ENCODE measurements at places on chromosomes 13 and 19.

DNA sequence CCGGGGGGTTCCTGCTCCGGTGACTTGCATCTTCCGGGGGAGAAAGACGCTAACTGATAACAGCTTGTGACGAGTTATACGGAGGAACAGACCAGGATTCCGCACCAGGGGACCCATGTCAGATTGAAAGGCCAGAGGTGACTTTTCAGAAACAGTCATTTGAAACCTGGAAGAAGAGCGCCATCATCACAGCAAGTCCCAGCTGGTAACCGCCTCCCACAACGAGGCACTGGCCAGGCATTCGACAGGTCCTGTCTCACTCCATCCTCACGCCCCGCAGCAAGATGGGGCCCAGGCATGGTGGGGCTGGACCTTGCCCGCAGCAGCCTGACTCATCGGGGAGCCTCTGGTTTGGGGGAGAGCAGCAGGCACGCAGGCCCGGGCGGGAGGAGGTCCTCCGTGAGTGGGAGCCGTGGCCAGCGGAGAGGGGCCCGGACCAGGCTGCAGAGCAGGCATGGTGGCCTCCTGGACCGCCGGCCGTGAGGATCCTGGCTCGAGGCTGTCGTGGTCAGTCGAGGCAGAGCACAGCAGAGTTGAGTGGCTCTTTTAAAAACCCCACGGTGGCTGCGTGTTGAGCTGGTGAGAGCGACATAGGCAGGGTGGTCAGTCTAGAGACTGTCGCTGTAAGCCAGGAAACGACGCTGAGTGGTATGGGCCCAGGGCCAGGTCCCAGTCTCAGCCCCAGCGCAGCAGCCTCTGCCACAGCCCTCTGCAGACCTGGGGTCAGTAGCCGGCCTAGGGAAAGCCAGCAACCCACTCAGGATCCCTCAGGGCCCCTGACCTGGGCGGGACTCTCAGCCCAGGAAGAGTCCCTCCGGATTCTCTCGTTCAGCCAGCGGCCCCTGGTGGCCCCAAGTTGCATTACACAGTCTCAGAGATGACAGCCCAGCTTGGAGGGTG lies 94.9 kb upstream of the MCF2L start:
- DNase-seq = peak; percentile 35

DNA sequence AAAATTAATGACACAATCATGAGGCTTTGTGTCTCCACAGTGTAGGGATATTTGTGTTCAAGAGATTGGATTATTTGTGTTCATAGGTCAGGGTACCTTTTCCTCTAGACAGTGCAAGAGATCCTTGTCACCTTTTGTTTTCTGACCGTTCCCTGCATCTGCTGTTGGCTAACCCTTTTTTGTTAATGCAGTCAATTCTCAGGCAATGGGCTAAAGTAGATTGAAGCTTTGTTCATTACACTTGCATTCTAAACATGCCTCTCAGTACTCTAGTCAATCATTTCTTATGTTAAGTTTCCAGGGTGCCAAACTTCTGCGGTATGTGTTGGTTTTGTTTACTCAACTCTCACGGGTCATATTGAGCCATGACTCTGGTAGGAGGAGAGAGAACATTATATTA lies 1.8 kb upstream of the MED4 start:
- no peak for DNase-seq

DNA sequence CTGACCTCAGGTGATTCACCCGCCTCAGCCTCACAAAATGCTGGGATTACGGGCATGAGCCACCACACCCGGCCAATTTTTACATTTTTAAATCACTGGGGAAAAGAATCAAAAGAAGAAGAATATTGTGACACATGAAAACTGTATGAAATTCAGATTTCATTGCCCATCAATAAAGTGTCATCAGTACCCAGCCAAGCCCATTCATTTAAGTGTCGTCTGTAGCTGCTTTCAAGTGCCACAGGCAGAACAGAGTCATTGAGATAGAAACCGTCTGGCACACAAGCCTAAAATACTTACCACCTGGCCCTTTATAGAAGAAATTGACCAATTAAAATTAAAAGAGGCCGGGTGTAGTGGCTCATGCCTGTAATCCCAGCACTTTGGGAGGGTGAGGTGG lies 15.3 kb downstream of the COLGALT1 start:
- DNase-seq = no peak

GRCh38 chr19:31963746-31964145 lies 381.7 kb upstream of the ZNF507 start:
- DNase-seq = no peak

- no peak for DNase-seq
These were observed 386.6 kb downstream of the PCDH20 start for GRCh38 chr13:61029064-61029463.

DNA sequence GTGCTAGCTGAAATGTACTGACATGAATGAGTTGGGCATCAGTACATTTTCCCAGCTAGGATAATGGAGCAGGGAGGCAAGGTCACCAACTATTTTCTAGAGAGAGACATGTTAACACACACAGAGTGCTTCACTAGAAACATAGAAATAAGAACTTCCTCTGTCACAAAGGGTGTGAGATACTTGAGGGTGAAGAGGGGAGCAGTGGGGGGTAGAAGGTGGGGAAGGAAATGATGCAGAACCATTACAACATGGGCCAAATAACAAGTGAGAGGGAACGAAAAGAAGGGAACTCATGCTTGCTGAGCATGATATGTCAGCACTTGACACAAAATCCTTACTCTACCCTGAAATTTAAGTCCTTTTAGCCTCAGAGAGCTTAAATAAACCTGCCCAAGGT lies 87.8 kb upstream of the RFC3 start:
- no peak for DNase-seq

DNA sequence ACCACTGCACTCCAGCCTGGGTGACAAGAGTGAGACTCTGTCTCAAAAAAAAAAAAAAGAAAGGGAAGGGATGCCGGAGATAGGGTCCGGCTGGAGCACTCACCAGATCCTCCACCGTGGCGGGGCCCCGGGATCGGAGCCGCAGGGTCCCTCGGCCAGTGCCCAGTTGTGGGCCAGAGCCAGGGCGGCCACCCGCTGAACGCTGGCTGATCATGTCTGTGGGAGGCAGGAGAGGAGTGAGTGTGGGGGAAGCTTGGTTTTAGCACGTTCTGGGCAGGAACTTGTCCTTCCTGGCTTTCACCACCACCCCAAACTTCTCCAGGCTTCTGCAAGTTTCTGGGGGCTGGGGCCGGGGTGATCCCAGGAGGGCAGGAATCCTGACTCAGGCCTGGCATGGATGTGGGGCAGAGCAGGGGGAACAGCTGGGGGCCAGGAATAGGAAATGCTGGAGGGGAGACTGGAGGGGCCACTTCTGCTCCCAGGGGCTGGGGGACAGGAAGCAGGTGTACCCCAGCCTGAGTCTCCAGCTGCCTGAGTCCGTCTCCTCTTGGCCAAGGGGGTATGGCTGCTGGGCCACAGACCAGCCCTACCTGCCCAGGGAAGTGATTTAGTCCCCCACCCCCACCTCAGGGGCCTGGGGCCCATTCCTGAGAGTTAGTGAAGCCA lies 4.3 kb upstream of the PTGER1 start:
- no peak for DNase-seq

DNA sequence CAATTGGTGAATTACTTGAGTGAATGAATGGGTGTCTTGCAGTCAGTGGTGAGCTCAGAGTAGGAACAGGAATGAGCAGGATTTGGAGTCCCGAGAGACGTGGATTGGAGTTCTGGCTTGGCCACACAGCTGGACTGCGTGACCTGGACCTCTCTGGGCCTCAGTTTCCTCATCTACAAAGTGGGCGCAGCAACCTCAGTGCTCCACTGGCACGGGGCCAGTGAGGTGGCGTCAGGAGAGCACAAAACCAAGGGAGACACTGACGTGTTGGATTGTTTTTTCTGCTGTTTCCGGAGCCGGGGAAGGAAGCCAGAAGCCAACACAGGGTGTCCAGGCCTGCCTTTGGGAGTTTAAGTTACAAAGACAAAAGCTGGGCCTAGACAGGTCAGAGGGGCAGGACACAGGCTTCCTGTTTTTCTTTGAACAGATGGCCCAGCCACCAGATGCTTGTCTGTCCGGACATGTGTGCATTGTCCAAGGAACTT lies 6.5 kb upstream of the DOCK6 start:
- DNase-seq = no peak

- peak; percentile 38 for DNase-seq
These were observed 4.7 kb upstream of the KBTBD7 start for GRCh38 chr13:41199079-41199478.

GRCh38 chr19:39846678-39847486 lies 703 bp upstream of the FBL start:
- no peak for DNase-seq

- DNase-seq = no peak
These were observed 56.8 kb downstream of the STOML3 start for GRCh38 chr13:38933786-38934185.

DNA sequence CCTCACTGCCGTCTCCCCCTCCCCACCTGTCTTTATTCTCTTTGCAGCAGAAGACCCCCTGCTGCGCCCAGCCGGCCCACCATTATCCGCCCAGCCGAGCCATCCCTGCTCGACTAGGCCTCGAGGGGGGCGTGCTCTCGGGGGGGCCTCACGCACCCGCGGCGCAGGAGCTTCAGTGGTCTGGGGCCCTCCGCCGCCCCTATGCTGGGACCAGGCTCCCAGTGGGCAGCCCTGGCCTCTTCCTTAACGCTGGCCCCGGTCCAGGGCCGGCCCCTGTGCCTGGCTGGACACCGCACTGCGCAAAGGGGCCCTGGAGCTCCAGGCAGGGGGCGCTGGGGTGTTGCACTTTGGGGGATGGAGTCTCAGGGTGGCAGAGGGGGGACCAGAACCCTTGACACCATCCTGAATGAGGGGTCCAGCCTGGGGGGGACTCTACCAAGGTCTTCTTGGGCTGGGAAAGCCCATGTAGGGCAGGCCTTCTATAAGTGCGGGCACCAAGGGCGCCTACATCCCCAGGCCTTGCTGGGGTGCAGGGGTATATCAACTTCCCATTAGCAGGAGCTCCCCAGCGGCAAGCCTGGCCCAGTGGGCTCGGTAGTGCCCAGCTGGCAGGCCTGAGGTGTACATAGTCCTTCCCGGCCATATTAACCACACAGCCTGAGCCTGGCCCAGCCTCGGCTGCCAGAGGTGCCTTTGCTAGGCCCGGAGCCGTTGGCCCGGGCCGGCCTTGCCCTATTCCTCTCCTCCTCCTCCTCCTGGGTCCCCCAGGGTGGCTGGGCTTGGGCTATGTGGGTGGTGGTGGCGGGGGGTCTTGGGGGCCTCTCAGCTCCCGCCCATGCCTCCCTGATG lies 4.9 kb downstream of the TMED1 start:
- no peak for DNase-seq

DNA sequence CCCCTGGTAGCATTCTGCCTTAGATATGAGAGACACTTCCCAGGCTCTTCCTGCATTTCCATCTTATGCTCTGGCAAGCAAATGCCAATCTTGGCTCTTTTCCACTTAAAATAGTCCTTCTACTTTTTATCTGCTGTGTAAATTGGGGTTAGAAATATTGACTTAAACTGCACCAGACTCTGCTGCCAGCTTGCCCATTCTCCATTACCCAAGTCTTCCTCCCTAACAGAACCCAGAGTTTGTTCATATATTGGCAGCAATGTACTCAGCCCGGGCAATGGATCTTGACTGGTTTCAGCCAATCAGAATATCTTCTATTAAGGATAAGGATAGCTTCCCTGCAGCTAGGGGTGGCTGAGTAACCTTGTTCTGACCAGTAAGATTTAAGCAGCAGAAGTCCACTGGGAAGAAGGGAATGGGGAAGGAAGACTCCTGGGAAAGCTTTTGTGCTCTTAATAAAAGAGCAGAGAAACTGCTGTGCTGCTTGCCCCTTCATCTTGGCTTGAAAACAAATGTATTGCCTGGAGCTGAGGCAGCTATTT lies 177.1 kb downstream of the KCNRG start:
- DNase-seq = no peak

- no peak for DNase-seq
These were observed 67.8 kb downstream of the C13orf42 start for GRCh38 chr13:51043310-51043709.

DNA sequence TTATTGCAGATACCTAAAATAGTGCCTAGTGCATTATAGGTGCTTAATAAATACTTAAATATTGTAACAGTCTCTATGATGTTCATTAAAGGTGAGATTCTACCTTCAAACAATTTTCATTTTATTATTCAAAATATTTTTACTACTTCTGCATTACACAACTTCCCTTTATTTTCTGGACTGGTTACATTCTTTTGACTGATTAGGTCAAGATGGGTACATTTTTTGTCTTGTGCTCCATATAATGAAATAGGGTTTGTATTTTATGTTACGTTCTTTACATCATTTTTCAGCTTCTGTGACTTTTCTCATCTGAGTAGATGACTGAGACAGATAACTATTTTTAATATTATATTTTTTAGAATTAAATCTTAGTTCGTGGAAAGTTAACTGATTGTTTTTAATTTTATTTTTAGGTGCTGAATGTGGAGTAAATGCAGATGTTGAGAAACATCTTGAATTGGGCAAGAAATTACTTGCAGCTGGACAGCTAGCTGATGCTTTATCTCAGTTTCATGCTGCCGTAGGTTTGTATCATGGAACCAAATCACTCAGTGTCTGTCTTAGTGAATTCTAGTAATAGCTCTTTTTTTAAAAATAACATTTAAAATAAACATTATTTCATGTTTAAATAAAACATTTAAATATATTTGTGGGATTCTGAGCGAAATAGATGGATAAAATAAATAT lies 32.0 kb downstream of the DNAJC3 start:
- DNase-seq = no peak

- DNase-seq = peak; percentile 80
These were observed 5.8 kb upstream of the TPM4 start for GRCh38 chr19:16070366-16070990.
